AML-193 (cell line): ENCODE measurements at places on chromosomes 6 and 20.

GRCh38 chr6:144178323-144178722 is 28.0 kb downstream of the STX11 start:
- DNase-seq, result no peak

DNA sequence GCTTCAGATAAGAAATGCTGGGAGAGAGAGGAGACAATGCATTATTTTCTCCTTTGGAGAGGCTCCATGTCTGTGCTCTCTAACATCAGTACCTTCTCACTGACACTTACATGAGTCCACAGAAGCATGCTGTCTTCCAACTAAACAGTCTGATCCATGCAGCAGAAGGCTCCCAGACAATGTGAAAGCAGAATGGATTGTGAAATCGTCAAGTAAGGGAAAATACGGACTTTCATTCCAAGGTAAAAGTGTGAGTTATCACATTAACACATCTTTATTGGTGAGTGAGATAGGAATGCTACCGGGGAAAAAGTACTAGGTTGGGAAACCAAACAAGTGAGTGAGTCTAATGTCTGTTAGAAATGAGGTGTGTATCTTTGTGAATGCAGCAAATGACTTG is 167.6 kb upstream of the KCNK16 start:
- no peak for DNase-seq

GRCh38 chr20:61184194-61184593 is 67.9 kb upstream of the CDH4 start:
- no peak for DNase-seq

- DNase-seq, result peak; percentile 71
Measured at GRCh38 chr6:142112451-142113061, 20.2 kb upstream of the GJE1 start.

GRCh38 chr6:34249469-34250261 is 859 bp upstream of the SMIM29 start:
- DNase-seq, result peak; percentile 71

- no peak for DNase-seq
Measured at GRCh38 chr6:7916959-7917358, 6.4 kb upstream of the TXNDC5 start.
